SK-MEL-5 (cell line): ENCODE measurements at places on chromosomes 7 and 10.

- no peak for DNase-seq
Observed at GRCh38 chr7:78673272-78673671, 780.2 kb downstream of the MAGI2 start.

DNA sequence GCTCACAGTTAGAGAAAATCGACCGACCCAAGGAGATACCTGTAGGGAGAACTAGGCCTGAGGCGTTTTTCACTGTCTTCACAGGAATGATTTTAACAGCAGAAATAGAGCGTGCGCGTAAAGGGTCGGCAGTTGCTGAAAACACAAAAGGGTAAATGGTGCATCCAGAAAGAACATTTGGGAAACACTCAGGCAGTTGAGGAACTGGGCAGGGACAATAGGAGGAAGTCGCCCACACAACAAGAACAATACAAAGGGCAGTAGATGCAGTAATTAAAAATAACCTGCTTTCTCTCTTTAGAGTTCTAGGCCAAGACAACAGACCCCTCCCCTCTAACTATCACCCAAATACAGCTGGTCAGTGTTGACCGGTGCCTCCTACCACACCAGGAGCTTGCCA is 126.6 kb downstream of the SORBS1 start:
- no peak for DNase-seq

DNA sequence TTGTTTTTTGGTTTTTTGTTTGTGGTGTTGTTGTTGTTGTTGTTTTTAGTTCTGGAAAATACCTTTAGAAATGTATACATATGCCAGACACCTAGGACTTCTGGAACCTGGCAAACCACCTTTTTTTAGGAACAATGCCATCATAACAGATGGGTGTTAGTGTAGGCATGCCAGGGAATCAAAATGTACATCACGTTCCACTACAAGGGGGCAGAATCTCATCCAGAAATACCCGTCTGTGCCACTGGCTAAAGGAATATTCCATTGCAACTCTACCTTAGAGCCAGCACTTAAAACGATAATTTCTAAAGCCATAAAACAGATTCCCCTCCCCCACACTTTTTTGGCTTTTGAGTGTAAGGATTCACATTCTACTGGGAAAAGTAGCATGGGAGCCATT is 239.8 kb downstream of the ETV1 start:
- DNase-seq: no peak

DNA sequence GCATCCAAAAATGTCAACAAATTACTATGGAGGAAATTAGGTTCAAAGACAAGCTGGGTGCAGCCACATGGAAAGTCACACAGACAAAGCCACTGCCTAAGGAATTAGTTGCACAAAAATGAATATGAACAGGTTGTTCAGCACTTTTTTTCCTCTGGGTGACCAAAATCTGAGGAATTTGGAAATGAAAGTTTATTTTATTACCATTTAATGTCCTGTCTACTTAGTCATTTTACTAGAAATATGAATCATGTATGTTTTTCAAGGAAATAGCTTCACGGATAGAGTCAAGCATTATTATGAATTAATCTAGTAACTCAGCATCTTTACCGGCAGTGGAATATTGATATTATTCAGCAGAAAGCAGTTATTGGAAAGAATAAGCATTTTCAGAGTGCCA is 106.3 kb downstream of the ANK3 start:
- no peak for DNase-seq

DNA sequence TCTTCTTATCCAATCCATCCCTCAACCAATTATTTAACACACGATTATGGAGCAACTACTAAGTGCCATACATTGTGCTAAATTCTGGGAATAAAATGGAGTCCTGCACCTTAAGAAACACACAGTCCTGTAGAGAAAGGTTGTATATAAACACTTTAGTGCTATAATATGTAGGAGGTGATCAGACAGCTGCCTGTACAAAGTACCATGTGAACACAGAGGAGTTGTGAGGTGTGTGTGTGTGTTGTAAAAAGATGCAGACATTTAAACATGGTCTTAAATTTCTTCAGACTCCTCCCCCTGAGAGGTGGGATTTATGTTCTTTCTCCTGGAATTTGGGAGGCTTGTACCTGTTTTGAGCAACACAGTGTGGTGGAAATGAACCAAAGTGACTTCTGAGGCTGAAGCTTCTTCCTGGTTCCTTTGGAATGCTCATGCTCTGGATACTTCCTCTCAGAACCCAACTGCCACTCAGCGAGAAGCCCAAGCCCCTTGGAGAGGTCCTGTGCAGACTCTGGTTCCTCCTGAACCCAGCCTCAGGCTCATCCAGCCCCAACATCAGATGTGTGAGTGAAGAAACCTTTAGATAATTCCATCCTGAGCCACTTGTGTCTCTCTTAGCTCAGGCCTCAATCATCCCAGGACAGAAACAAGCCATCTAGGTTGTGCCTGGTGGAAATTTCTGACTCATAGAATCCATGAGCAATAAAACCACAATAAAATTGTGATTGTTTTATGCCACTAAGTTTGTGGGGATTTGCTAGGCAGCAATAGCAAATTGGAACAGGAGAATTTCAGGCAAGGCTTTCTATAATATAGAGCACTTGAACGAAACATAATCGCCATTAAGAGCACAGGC is 161.2 kb upstream of the FAM3C start:
- DNase-seq: no peak

DNA sequence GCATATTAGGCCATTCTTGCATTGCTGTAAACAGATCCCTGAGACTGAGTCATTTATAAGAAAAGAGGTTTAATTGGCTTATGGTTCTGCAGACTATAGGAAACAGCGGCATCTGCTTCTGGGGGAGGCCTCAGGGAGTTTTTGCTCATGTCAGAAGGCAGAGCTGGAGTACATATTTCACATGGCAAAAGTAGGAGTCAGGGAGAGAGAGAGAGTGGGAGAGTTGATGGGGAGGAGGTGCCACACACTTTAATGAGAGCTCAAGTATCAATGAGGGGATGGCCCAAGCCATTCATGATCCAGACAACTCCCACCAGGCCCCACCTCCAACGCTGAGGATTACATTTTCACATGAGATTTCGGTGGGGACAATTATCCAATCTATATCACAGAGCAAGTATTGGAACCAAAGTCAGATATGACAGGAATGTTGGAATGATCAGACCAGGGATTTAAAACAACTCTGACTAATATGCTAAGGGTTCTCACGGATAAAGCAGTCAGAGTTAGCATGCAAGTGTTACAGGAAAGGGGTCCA is 795.3 kb upstream of the CELF2 start:
- DNase-seq: no peak
